Tibial nerve (tissue), 4 donors: ENCODE measurements at places on chromosomes 11 and 22.

DNA sequence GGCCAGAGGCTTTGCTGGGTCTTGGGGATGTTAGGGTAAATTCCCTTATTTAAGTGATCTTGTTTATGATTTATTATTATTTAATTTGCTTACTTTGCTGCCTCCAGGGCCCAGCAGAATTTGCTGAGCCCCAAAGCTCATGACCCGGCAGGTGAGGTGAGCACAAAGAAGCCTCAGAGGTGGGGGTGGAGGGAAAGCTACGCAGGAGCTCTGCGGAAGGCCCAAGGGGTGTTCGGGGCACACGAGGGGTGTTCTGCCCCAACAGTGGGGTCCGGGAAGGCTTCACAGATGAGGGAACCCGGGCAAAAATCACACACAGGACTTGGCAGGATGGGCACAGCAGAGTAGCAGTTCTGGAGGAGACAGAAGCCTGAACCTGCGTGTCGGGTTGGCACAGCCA lies 6.7 kb upstream of the LINC01488 start:
- no peak for DNase-seq

- DNase-seq: no peak
These were observed 63.4 kb downstream of the TENM4 start for GRCh38 chr11:79377406-79377805.

- DNase-seq: no peak
These were observed 11.3 kb downstream of the ABTB2 start for GRCh38 chr11:34346551-34346950.

DNA sequence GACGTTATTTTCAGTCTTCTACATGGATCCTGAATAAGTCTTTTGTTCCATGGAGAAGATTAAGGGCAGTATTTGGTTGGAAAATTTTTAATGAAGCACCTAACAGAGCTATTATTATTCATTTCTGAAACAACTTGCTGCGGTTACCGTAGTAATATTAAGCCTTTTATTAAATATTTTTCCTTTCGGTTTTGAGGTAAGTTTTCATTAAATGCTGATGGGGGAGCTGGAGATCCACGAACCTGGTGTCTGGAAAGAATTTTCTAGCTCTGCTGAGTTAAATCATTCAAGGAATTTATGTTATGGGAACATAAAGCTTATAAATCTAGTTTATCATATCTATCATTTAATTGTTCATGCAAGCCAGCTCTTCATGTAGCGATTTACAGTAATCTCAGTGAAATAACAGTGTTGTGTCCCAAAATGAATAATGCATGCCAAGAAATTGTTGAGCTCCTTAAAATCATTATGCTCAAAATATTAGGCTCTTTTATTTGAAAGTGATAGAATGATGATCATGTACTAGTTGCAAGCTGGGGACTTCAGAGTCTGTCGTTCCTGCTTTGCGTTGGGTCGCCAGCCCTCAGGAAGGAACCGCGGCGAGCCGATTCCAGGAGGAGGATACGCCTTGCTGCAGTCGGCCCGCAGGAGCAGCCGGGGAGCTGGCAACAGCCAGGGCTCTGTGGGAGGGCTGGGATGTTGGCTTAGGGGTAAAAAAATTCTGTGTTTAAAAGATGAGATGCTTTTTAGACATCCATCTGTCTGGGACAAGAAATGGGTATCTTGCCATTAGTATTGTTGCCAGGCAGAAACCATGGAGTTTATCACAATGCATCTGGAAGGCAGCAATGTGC lies 83.1 kb downstream of the TBC1D22A start:
- DNase-seq: no peak

- DNase-seq: no peak
These were observed 20.2 kb downstream of the NF2 start for GRCh38 chr22:29623553-29624169.
